ENCODE measurements at places on chromosomes 11 and 22. TPM values are rescaled to one million over a fixed set of nuclear protein-coding genes. Genes with fewer than 3 reads are reported as not detected.

GRCh38 chr11:114148013-114148382, 88.5 kb downstream of the ZBTB16 start:
- no peaks in the 10 kb centered on the region for H3K27me3 ChIP-seq
- H3K4me1 ChIP-seq, result peaks cover 52% of the 10 kb centered on the region
- H3K4me3 ChIP-seq, result no peak overlapping the region
- H3K36me3 ChIP-seq, result no peaks in the 10 kb centered on the region
- peak; percentile 50 for DNase-seq

DNA sequence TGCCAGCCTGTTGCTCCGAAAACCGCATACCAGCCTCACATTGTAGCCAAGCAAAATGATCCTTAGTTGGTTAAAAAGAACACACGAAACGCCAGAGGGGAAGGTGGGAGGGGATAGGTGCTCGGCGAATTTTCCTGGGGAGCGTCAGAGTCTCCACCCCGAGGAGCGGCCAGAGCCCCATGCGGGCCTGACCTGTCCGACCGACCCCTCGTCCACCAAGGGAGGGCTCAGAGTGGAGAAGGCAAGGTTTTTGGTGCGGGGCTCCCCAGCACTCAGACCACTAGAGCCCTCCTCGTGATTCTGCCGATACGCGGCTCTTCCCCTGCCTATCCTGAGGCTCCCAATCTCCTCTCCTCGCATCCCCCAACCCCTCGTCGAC, 39.6 kb downstream of the DIXDC1 start:
- H3K4me3 ChIP-seq, result peak overlapping the region; percentile 85
- DNase-seq, result no peak
- no peak overlapping the region for H3K27ac ChIP-seq
- H3K36me3 ChIP-seq, result no peaks in the 10 kb centered on the region
- peaks cover 30% of the 10 kb centered on the region for H3K4me1 ChIP-seq

The EMID1 gene
- 17.7 TPM for total RNA-seq

DNA sequence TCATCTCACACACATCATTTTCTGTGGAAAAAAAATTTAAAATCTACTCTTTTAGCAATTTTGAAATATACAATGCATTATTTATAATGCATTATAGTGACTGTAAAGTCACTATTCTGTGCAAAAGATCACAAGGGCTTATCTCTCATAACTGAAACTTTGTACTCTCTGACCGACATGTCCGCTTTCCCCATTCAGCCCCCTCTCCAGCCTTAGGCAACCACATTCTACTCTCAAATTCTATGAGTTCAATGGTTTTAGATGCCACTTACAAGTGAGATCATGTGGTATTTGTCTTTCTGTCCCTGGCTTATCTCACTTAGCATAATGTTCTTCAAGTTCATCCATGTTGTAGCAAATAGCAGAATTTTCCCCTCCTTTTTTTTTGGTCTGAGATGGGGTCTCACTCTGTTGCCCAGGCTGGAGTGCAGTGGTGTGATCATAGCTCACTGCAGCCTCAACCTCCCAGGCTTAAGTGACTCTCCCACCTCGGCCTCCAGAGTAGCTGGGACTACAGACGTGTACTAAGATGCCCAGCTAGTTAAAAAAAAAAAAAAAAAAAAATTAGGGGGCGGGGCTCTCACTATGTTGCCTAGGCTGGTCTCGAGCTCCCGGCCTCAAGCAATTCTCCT, 44.5 kb downstream of the SYN3 start:
- H3K4me3 ChIP-seq, result no peak overlapping the region
- H3K27me3 ChIP-seq, result no peaks in the 10 kb centered on the region
- DNase-seq, result no peak
- no peaks in the 10 kb centered on the region for H3K36me3 ChIP-seq
